ENCODE measurements at places on chromosomes 5 and 9.

DNA sequence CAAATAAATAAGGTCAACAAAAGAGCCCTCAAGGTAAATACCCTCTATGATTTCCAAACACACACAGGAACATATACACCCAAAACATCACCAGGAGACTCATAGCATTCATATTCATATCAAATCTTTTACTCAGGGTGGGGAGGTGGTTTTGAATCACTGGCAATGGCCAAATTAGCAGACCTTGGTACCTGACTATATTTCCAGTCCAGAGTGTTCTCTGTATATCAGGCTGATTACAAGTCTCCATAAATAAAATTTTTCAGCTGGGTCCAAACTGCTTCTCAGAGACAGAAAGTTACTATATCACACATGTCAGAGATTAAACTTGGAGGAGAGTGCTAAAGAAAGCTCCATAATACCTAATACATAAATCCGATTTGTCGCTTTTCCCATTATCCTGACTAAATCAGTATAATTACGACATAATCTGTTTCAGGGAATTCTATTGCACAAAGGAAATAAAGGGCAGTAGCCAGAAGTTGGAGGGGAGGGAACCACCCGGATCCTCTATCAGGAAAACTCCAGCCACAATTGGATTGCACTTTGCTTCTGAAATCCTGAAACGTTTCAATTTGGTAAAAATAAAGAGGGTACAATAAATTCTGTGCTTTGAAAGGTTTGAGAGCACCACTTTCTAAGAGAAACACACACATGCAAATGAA is 7.0 kb upstream of the GOLGA1 start:
- DNase-seq: no peak

- DNase-seq: no peak
These were observed 268.1 kb downstream of the EFNA5 start for GRCh38 chr5:107402434-107403227.

DNA sequence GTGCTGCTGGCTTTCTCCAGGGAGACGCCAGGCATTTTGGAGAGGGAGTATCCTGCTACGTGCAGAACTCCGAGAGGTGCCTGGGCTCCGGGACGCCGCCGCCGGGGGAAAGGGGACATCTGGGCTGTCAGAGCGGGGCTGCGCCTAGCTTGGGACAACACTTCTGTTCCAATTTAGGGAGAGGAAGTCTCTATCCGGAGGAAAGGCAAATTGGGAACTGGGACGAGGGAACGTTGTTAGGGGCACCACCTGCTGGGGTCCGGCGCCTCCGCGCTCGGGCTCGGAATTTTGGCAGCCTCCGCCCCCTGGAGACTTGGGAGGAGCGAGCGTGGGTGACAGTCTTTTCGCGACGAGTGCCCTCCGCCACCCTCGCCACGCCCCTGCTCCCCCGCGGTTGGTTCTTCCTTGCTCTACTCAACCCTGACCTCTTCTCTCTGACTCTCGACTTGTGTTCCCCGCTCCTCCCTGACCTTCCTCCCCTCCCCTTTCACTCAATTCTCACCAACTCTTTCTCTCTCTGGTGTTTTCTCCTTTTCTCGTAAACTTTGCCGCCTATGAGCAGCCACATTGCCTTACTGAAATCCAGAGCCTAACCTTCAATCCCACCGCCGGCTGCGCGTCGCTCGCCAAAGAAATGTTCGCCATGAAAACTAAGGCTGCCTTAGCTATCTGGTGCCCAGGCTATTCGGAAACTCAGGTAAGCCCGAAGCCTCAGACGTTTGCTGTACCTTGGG is 1.6 kb downstream of the TSLP start:
- DNase-seq: peak; percentile 49

GRCh38 chr9:650362-650761 is 191.1 kb upstream of the DMRT1 start:
- no peak for DNase-seq

DNA sequence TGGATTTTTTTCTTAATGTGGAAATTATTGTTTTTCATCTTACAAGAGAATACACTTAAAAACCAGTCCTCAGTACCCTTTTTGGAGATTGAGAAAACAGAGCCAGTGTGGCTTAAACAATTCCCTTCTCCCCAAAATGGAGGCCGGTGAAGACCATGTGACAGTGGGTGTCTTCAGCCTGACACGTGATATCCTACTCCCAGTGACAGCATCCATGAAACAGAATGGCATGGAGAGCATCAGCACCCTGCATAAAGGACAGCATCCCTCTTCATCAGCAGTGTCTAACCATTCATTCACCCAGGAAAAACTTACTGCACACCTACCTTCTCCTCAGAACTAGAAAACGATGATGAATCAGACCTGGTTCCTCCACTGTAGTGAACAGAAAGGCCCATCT is 103.4 kb upstream of the RAI14 start:
- DNase-seq: no peak

- no peak for DNase-seq
These were observed 57.1 kb upstream of the NMUR2 start for GRCh38 chr5:152462021-152462721.

DNA sequence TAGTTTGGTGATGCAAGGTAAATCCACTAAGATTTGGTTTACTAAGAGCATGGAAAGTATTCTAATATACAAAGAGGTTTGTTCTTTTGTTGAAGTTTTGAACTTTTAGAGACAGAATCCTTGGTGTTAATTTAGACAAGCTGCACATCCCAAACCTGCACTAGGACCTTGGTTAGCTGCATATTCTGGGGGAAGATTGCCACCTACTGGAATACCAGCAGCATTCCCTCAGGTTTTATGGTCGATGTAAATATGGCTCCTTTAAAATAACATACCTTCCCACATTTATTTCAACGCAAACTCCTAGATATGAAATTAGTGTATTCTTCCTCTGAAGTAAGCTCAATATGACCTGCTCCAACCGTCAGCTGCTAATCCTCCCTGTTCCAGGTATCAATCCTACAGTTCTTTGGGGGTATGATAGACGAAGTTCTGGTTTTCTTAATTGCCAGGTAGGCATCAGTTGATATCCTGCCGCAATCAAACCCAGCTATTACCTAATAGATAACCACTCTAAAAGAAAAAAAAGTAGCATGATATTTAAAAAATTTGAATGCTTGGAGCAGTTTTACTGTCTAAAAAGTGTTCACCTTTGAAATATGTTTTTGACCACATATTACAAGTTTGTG is 624.1 kb downstream of the ISL1 start:
- no peak for DNase-seq

GRCh38 chr5:140420226-140420570 is 18.6 kb downstream of the ANKHD1 start:
- no peak for DNase-seq

GRCh38 chr5:106699796-106700195 is 970.9 kb downstream of the EFNA5 start:
- no peak for DNase-seq

DNA sequence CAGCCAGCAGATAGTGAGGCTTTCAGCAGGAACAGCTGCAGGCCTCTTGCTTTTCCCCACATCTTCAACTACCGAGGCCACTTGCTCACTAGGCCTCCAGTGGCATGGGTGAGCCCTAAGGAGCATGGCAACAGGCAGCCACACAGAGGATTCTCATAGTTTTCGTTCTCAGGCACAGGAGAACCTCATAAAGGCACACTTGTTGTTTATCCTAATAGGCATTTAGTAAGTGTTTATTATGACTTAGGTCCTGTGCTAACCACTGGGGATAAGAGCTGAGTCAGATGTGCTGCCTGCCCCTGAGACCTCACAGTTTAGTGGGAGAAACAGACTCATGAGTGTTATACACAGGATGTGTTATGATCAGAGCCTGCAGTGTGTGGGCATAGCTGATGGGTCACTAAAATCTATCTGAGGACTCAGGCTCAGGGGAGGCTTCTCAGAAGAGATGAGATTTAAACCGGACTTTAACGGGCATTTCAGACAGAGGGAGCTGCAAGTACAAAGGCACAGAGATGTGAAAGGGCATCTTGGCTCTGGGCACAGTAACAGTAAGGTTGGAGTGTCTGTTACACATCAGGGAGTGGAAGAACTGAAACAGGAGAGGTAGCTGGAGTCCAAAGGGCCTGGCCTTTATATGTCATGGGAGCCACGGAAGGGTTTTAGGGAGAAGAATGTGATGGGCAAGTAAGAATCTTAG is 21.0 kb upstream of the HEMGN start:
- DNase-seq: no peak

GRCh38 chr5:10301842-10302610 is 5.7 kb downstream of the CMBL start:
- no peak for DNase-seq

GRCh38 chr9:130995086-130996011 is 13.6 kb upstream of the LAMC3 start:
- no peak for DNase-seq

- no peak for DNase-seq
These were observed 58.7 kb upstream of the CTSL start for GRCh38 chr9:87667164-87667738.

DNA sequence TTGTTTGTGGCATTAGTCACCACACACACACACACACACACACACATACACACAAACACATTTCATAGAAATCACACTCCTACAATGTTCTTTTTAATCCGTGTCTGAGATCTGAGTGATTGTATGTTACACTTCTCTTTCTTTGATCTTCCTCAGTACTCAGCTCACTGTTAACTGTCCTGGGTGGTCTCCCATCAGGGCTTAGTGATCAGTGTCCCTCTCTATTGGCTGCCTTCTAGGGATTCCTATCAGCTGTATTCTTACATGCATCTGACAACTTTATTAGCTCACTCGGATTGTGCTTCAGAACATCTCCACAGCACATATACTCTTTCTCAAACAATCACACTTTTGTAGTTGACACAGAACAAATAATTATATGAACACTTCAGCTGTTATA is 170.2 kb upstream of the POU5F2 start:
- no peak for DNase-seq

DNA sequence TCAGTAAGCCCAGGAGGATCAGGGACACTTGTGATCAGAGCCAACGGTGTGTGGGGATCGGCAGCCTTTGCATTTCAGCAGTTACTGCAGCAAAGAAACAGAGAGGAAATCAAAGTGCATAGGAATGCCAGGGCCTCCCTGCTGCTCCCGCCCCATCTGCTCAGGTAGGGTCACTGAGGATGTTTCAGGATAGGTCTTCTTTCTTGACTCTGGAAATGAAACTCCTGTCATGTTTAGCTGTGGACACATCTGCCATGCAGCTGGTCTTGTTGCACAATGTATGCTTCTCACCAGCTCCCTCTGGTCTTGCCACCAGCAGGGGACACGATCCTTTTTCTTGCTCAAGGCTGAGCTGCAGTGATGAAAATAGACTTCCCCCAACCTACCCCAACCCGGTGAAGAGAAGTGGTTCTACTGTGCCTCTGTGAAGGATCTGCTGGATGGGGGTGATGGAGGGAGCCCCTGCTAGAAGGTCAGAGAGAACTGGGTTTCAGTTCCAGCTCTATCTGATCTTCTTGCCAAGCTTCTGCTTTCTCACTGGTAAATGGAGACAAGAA is 185.2 kb upstream of the KLF4 start:
- no peak for DNase-seq
